ENCODE measurements at places on chromosomes 6 and 20.

- DNase-seq: no peak
These were observed 22.1 kb downstream of the SLC35A1 start for GRCh38 chr6:87494761-87495422.

- DNase-seq: no peak
These were observed 178.6 kb downstream of the PLCB1 start for GRCh38 chr20:8310618-8311017.

GRCh38 chr6:149061930-149062329 is 255.6 kb upstream of the TAB2 start:
- no peak for DNase-seq

- no peak for DNase-seq
These were observed 490.4 kb downstream of the FRK start for GRCh38 chr6:115570331-115570730.

GRCh38 chr6:145012039-145012662 is 723.2 kb downstream of the EPM2A start:
- DNase-seq: no peak

DNA sequence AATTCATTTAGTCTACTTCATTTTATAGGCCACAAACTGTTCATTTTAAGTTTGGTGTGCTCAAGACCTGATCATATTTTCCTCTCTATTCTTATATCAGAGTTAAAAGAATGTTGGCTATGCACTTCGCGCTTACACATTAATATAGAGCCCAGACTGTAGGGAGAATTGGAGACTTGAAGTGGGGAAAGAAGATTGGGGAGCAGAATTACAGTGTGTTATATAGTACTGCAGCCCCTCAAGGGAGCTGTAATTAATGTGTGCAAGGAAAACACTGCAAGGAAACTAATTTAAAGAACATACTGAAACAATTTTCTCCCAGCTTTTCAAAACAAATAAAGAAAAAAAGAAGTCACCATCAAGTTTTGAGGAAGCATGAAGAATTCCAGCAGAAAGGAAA is 572.7 kb upstream of the FLRT3 start:
- no peak for DNase-seq

- DNase-seq: peak; percentile 95
These were observed at the start of gene RPL10A for GRCh38 chr6:35468181-35468979. Gene RPL10A, plus strand, starts transcription at chr6:35468401. Its CDS starts 34 bp downstream, at chr6:35468435.

DNA sequence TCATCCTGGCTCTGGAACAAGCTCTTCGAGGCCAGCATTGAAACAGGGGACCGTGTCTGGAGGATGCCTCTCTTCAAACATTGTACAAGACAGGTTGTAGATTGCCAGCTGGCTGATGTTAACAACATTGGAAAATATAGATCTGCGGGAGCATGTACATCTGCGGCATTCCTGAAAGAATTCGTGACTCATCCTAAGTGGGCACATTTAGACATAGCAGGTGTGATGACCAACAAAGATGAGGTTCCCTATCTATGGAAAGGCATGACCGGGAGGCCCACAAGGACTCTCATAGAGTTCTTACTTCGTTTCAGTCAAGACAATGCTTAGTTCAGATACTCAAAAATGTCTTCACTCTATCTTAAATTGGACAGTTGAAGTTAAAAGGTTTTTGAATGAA is 3.6 kb upstream of the CDKN1A start:
- no peak for DNase-seq

DNA sequence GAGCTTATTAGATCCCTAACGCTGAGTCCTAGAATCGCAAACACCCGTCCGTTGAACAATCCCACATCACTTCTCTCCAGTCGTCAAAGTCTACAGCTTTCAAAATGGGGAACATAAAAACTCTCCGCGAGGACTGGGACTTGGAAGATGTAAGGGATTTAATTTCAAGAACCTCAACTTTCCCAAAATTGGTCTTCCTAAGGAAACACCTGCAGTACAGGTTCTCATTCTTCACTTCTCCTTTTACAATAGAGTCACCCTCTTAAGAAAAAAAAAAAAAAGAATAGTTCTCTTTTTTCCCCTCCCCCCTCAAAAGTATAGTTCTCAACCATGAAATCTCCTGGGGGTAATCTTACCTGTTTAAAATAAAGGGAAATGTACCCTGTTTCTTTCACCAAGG is 6.6 kb upstream of the ZBTB22 start:
- no peak for DNase-seq

DNA sequence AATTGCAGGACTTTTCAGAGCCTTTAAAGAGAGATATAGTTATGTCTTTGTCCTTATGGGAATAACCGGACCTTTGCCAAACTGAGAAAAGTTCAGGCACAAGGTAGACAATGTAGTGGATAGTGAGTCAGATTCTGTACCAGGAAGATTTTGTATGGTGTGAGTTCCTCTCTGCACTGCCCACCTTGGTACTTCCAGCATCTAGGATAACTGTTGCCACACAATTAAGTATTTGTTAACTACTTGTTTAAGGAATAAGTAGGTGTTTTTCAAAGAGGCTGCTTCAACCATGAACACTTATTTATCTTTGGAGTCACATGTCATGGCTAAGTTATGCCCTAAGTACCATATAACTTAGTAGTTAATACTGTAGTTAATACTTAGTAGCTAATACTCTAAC is 131.8 kb upstream of the DOK5 start:
- no peak for DNase-seq

- DNase-seq: no peak
These were observed 371.9 kb downstream of the CD83 start for GRCh38 chr6:14489445-14489844.

DNA sequence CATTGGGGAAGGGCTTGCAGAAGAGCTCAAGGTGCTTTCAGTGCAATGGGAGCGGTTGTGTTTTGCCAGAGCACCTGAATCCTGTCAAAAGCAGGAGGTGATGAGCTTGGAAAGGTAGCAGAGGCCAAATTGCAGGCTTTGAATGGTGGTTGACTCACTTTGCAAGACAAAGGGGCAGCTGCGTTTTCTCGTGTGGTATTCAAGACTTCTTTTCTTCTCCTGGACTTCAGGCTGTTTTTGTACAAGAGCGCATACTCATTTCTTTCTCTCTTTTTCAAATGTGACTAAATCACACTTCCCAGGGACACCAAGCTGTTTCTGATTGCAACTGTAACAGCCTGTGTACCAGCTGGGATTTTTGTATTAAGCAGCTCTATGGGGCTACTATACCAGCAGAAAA is 32.3 kb downstream of the GHRH start:
- DNase-seq: no peak

GRCh38 chr6:1055015-1055921 is 256.6 kb upstream of the FOXQ1 start:
- DNase-seq: no peak

GRCh38 chr6:28347119-28347518 is 2.6 kb upstream of the ZKSCAN3 start:
- DNase-seq: no peak

- DNase-seq: no peak
These were observed 46.7 kb downstream of the RALY start for GRCh38 chr20:34040300-34040995.

DNA sequence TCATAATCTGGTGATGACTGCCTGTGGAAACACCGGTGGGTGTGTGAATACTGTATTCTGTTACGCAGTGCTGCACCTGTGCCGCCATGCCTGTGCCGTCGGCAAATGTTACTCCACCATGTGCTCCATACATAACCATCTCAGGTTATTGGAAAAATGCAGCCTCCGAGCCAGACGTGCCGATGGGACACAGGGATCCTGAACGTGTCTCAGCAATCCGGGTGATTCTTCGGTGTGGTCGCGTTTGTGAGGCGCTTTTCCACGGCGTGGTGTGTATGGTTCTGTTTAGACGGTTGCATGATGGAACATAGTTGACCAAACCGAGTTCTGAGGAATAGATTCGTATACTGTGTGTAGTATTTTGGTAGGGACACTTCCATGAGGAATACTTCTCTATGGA is 130.3 kb downstream of the SMOC2 start:
- no peak for DNase-seq

- no peak for DNase-seq
These were observed 20.1 kb downstream of the RNF24 start for GRCh38 chr20:3995067-3995748.

- DNase-seq: no peak
These were observed 725 bp downstream of the EEF1A1 start for GRCh38 chr6:73519926-73520687.

DNA sequence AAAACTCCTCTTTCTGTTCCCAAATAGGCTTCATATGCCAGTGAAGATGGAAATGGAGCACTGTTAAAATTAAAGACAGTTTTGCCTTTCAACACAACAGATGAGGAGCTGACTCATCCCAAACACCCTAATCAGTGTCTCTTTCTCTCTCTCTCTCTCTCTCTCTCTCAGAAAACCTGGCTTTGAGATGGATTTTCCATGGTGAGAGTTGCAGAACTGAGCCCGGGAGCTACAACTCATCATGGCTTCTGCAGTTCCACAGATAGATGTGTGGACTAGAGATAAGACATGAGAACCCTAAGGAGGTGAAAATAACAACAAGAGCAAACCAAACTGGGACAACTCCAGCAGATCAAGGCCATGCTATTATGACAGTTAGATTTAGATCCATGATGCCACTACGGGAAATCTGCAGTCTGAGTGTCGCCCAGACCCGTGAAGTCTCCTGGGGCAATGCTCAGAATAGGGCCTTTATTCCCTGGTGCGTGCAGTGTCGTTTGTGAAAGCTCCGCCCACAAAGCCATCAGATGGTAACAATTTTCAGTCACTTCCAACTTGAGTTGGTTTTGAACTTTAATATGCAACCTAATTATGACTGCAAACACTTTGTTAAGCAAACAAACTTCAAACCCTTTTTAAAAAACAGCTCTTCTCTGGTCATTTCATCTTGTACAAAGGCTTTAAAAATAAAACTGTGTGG is 338.2 kb upstream of the PREP start:
- no peak for DNase-seq

DNA sequence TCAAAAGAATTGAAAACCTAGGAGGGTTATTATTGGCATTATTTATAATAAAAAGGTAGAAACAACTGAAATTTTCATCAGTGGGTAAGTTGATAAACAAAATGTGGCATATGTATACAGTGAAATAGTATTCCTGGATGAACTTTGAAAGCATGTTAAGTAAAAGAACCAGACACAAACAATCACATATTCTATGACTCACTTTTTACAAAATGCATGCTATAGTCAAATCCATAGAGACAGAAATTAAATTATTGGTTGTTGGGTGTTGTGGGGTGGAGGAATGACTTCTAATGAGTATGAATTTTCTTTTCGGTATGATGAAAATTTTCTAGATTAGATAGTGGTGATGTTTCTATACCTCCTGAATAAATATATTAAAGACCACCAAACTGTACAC is 94.6 kb downstream of the LRRC1 start:
- no peak for DNase-seq

DNA sequence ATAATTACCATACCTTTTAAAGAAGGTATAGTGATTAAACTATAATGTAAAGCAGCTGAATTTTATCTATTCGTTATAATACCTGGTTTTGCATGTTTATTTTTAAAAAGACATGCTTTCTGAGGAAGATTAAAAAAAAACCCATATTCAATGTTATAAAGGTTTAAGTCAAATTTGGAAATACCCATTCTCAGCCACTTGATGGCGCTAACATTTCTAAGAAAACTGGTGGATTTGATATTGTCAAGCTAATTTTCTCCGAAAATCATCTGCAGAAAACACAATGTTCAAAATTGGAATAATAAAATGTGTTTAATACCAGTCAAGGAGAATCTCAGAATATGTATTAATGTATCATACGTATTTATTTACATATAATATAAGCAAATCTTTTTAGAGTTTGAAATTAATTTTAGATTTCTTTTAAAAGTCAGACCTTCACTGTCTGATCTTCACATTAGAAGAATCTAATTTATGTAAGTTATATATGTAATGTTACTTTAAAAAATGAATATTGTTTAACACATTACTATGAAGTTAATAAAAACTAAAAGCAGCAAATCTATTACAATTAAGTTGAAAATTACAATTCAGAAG is 35.0 kb downstream of the SHPRH start:
- peak; percentile 19 for DNase-seq

DNA sequence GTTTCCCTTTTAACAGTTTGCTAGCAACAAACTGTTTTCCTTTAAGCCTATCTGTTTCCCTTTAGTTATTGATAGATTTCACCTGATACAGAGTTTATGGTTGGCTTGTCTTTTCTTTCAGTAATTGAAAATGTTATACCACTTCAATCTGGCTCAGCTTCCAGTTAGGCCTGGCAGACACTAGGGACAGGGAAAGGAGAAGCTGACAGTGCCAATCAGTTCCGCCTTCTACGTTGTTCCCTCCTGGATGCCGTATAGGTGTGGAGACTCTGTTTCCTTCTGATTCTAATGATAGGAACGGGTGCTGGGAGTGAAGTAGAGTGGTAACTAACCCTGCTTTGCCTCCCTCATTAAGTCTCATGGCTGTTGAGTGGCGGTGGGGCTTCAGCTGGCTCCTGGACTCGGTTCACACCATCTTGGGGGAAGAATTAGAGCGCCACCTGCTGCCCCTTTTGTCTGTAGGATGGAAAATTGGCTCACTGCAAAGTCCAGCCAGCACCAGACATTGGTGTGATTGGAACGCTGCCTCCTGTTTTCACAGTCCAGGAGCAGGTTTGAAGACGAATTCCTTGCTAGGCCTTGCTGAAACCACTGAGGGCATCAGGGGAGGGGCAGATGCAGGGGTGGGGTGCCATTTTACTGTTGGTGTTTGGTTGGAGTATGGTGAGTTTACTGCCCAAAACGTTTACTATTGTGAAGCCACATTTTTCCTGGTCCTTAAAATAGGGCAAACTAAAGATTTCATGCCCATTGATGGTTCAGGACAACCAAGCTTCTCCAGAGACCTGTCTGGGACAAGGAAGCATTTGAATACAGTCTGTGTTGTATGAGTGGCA is 1729.5 kb downstream of the GRIK2 start:
- no peak for DNase-seq

GRCh38 chr20:32024683-32025295 is 14.6 kb downstream of the CCM2L start:
- DNase-seq: no peak

GRCh38 chr6:21037453-21037852 is 503.2 kb downstream of the CDKAL1 start:
- DNase-seq: no peak

DNA sequence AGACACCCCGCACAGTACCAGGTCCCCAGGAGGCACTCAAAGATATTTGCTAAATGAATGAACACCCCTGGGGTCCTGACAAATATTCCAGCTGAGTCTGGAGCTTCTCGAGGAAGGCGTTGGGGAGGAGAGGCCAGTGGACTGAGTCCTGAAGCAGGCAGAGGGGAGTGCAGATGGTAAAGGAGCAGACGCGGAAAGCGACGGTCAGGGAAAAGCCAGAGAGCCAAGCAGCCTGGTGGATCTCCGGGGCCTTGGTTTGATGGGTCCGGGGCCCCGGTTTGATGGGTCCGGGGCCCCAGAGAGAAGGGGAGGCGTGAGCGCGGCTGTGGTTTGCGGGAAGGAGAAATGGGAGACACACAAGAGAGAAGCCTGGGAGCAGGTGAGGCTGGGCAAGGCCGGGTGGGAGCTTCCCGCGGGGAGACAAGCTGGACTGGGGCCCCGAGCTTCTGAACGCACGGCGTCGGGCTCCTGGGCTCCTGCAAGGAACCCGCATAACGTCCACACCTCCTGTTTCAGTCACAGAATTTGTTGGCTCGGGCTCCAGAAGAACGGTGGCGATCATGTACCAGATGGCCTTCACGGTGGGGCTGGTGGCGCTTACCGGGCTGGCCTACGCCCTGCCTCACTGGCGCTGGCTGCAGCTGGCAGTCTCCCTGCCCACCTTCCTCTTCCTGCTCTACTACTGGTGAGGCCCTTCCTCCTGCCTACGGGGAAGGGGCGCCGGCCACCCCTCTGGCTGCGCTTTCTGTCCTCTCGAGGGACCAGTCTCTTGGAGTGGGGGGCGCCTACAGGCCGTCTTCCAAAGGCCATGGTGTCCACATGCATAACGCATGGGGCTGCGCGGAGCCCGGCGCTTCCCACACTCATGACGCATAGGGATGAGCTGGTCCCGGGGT is 12.1 kb downstream of the SLC22A1 start:
- DNase-seq: no peak

Measured in HS-27A (cell line).